Natural killer cell treated with Interleukin-12 subunit alpha and Interleukin-12 subunit beta and Interleukin-15 and Interleukin-18, amount 100 ng/mL, for 72 hours (primary cell): ENCODE measurements at places on chromosomes 12 and 14.

GRCh38 chr14:98341211-98341610 is 930.8 kb downstream of the BCL11B start:
- DNase-seq = no peak

DNA sequence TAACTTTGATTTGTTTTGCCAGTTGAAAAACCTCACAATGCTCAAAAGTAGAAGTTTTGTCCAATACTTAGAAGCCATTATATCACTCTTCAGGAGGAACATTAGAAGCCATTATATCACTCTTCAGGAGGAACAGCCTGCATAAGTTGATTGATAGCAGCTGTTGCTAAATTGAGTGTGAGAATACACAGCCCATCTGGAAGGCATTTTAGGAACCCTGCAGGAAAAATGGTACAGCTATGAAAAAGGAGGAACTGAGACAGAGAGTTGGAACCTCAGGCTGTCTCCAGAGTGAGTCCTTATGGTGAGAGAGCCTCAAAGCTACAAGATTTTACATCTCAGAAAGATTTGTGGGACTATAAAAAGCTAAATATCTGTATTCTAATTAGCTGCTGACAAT is 207.0 kb downstream of the MYRFL start:
- DNase-seq = no peak

DNA sequence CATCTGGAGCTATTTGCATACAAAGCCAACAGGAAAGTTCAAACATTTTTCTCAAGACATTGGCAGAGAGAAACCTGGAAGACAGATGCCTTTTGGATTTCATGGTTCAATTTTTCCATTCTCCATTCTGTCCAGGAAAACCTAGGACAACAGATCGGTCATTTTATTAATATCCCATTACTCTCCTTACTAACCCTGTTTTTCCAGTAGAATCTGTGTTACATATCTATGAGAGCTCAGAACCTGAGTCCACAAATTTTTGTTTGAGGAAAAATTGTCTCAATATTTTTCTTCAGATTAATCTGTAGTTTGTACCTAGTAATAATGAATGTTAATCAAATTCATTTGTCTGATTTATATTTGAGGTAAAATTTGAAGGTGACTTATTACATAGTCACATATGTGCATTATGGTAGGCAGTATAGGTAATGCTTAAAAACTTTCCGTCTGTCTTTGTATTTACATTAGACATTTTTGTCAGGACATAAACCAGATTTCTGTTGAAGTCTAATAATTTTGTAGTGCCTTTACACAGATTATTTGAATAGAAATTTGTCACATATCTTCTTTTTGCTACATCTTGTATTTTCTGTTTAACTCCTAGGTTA is 75.3 kb downstream of the CCDC91 start:
- DNase-seq = no peak

GRCh38 chr12:73225371-73225937 is 953.3 kb downstream of the TRHDE start:
- no peak for DNase-seq

- DNase-seq = no peak
These were observed 35.9 kb downstream of the FBLN5 start for GRCh38 chr14:91911474-91912032.

DNA sequence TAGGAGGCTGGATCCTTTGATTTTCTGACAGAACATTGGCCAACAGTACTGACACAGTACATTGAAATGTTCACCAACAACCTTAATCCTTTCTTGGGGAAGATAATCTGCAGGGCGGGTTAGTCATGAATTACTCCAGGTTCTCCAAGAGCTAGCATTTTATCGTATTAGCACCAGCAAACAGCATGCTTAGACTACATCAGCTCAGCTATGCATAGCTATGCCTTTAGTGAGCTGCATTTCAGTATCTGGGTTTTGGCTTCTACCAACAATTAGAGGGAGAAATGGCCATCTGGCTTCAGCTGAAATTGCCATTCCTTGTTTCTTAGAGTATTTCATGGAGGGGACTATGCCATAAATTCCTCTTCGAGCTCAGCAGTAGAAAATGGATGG is 33.8 kb downstream of the SAMD4A start:
- no peak for DNase-seq

DNA sequence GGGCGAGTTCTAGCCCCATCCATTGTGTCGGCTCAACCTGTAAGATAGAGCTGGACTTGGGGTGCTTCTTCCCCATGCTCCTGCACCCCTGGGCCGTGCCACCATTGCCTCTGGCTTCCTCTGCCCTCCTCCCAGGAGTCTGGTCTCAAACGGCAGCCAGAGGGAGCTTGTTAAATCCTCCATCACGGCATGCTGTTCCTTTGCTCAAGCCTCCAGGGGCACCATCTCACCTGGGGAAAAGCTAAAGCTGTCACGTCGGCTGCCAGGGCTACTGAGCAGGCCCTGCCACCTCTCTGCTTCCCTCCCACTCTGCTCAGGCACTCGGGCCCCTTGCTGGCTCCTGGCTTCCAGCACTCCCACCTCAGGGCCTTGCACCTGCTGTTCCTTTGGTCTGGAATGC is 140.4 kb downstream of the RBM19 start:
- DNase-seq = no peak

DNA sequence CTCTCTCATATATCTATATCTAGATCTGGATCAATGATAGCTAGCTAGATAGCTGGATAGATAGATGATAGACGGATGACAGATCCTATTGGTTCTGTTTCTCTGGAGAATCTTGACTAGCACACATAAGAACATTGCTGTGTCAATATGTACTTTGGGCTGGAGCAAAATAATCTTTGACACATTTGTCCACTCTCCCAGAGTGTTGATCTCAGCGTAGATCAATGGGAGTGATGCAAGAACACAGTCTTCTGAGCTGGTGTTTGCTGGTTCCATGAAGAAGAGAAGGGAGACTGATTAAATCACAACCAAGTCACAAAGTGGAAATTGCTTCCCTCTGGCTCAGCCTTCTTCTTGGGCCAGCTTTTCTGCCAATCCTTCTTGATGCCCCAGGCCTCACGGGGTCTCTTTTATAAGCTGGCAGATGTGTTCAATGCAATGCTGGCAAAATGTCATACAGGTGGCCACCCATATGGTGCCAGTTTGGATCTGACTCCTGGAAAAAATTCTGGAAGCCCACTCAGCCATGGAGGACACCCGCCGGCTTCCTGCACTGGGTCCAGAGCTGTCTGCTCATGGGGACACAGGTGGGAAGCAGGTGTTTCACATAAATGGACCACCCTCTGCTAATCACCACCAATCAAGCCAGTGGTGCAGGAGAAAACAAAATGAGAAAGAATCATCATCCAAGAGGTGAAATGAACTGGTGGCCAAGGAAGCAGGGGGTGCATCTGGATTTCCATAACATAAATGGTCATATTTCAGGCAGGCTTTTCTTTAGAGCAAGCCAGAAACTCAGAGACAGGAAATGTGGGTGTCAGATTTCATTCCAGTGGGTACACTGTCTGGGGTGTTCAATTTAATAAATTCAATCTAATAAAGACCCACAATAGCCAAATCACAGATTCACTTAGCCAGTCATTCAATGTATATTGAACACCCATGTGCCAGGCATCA is 310.3 kb downstream of the DPF3 start:
- no peak for DNase-seq

- DNase-seq = no peak
These were observed 375.3 kb downstream of the C12orf75 start for GRCh38 chr12:105705765-105706164.
